MCF 10A (cell line): ENCODE measurements at places on chromosomes 7 and 10.

GRCh38 chr10:5949009-5949759 is 28.2 kb downstream of the IL15RA start:
- peak; percentile 72 for DNase-seq

DNA sequence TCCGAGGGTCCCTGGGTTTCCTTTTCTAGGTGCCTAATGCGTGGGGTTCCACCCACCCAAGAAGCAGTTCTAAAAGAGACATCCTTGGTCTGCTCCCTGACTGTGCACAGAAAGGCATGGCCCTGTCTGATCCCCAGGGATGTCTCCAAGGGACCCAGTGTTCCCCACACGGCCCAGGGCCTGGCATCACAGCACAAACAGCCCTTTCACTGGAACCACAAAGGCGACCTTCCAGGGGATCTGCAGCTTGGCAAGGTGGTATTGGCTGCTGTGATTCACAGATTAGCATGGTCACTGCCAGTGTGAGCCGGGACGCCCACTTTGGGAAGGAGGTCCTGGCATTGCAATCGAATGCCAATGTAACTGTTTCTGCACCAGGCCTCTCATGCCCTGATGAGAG is 6.4 kb downstream of the KCNMA1 start:
- DNase-seq, result no peak

- no peak for DNase-seq
Observed at GRCh38 chr7:101586078-101586905, 42.8 kb downstream of the MYL10 start.

DNA sequence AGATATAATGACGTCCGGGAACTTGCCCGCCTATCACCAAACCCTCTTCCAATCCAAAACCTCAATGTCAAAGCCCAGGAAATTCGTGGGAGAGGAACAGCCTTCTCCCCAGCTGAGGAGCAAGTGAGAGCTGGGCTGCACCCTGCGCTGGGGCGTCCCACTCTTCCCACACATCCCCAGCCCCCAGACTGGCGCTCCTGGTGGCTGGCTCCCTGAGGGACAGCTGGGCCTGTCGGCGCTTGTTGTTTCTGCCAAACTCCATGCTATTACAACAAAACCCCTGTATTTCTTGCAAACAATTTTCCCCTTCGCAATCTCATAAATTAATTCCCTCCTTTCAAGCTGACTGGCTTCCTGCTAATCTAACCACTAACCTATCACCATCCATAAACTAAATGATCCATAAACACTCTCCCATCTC is 53.0 kb downstream of the GRID1 start:
- DNase-seq, result no peak

- DNase-seq, result no peak
Observed at GRCh38 chr10:32972929-32973328, 14.9 kb upstream of the ITGB1 start.

- peak; percentile 82 for DNase-seq
Observed at GRCh38 chr7:47757921-47758411, 176.1 kb upstream of the TNS3 start.

DNA sequence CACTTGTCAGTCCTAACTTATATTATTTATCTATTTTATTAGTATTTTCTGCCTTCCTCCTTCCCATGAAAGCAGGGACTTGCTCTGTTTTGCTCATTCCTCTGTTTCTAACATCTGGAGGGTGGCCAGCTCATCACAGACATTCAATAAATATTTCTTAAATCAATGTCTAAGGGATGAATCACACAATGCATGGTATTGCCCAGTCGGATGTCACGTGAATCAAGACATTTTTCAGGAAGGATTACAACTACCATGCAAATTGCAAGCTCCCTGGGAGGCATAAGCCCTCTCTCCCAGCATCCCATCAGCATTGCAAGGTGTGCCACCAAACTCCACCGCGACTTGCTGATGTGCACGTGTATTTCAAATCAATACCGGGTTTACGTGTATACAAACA is 146.6 kb upstream of the RNF32 start:
- DNase-seq, result peak; percentile 51

DNA sequence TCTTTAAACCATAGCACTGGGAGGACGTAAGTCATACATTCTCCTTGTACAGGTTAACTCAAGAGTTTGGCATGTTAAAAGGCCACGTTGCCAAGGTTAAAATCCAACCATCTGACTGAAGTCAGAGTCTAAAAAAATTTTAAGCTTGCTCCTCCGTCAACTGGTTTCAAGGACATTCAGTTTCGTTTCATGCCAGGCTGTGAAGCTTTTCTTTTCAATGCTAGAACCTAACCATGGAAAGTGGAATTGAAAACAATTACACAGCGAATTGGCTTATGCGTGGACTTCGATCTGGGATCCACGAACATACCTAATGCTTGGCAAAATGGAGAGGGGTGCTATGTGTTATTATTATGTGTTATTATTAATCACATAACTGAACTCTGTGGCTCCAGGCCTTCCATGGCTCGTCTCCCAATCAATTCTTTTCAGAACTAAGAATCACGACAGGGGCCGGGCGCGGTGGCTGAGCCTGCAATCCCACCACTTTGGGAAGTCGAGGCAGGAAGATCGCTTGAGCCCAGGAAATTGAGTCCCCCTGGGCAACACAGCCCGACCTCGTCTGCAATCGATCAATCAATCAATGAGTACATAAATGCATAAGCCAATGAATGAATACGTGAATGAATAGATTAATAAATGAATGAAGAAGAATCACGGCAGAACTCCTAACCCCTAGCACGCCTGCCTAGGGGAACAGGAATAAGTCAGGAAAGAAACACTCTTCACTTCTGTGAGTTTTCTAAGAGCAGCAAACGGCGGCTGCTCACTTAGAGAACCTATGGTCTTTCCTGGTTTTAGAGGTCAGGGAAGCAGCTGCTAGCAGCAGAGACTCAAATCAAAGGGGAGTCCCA is 733 bp upstream of the ARL5B start:
- DNase-seq, result no peak
